ENCODE measurements at places on chromosomes 2 and 18.
A peak's percentile ranks its signal among the peaks of the same experiment; 100 is the strongest.

DNA sequence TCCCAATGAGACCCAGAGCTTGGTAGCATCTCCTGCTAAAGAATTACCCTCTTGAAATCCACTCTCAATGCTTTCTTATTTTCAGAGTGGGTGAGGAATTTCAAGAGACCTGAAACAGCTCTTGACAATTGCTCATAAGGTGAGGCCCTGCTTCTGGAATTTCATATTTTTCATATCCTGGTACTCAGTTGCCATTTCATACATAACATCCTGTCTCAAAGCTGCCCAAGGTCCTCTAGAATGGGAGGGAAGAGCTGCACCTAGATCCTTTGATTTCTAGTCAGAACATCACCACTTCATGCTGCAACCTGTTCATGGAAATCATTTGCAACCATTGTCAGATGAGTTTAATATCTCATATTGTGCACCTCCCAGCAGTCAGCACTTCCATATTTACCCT, 404.8 kb upstream of the GALNT5 start:
- no peak for DNase-seq

DNA sequence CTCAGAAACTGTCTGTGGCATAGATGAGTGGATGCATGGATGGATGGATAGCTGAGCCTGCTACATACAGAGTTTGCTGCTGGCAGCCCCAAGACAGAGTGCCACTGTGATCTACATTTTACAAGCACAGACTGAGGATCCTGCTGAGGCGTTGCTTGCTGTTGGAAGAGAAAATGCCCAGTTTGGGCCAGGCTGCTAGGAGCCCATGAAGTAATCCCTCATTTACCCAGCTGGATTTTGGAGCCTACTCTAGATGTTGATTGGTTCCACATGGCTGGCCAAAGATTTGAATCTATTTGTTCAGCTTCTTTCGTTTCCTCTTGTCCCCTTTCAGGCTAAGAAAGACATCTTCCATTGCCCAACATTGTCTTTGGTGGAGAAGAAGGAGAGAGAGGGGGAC, 261.3 kb downstream of the CLIP4 start:
- peak; percentile 68 for DNase-seq

DNA sequence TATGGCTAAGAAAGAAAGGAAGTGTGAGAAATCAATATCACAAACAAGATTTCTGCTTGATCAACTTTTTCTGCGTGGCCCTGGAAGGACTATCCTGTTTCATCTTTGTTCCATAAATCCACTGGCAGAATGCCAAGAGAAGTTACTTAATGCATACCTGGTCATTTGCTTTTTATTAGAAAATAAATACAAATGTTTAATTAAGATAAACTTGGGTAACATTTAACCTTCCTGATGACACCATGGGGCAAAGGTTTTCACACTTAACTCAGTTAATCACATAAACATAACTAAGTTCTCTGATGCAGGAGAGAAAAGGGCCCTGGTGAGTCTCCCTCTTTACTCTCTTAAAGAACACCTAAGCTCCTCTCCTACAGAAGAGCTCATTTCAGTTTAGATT, 203.3 kb downstream of the AFF3 start:
- no peak for DNase-seq

DNA sequence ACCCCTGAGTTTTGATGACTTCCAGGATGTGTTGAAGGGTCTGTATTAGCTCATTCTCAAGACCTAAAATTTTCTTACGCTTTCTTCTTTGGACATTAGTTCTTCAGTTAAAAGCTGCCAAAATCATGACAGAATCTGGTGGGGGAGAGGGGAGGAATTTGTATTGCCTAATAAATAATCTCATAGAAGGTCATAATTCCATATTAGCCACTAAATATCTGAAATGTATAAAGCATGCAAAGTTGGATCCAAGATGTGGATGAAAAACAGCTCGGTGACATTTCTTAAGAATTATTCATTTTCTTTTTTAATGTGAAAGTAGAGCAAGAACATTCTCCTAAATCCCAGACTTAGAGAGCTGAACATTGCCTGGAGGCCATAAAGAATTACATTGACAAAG, 120.1 kb downstream of the MMADHC start:
- no peak for DNase-seq

GRCh38 chr2:31129375-31130171, 8.7 kb downstream of the GALNT14 start:
- DNase-seq = peak; percentile 37

DNA sequence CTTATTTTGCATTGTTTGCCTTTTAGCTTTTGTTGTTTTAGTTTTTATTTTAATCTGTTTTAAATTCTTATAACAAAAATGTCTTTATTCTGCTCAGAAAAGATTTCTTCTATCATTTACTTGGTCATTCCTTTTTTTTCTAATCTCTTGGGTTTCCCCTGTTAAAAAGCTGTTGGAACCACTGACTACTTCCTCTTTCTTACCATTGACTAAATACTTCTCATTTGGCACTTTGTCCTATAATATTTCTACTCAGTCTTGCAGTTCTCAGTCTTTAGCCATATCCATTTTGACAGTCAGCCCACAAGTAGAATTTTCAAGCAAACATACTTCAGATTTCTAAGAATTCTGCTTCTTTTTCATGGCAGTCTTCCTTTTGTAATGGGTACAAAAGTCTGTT, 567.2 kb downstream of the SATB2 start:
- no peak for DNase-seq

GRCh38 chr18:40692871-40693270, 1262.2 kb upstream of the PIK3C3 start:
- DNase-seq = no peak

- DNase-seq = no peak
Observed at GRCh38 chr2:161745866-161746614, 121.8 kb downstream of the SLC4A10 start.
